ENCODE measurements at places on chromosomes 6 and 20. TPM values are rescaled to one million over a fixed set of nuclear protein-coding genes. Genes with fewer than 3 reads are reported as not detected.

DNA sequence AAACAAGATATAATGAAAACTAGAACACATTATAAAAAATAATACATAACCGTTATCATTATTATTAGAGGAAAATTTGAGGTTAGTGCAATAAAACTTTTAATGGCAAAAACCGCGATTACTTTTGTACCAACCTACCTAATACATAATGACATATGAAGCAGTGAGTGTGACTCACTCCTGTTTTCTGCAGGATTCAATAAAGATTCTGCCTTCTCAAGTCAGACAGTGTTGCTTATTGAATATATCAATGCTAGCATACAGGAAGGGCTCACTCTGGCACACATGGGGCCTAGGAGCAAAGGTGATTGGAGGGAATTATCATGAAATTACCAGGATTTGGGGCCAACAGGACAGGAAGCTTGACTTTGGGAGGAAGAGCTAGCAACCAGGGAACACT lies 230.8 kb upstream of the CEP162 start:
- no peak for ATAC-seq

GRCh38 chr6:143107440-143107839 lies 46.8 kb downstream of the AIG1 start:
- no peak for ATAC-seq

GRCh38 chr20:50689864-50690649 lies 1.3 kb downstream of the RIPOR3 start:
- peak; percentile 65 for ATAC-seq

- ATAC-seq: no peak
Measured at GRCh38 chr20:11296221-11296620, 621.5 kb upstream of the BTBD3 start.

Gene LHFPL5
- not detected for total RNA-seq

DNA sequence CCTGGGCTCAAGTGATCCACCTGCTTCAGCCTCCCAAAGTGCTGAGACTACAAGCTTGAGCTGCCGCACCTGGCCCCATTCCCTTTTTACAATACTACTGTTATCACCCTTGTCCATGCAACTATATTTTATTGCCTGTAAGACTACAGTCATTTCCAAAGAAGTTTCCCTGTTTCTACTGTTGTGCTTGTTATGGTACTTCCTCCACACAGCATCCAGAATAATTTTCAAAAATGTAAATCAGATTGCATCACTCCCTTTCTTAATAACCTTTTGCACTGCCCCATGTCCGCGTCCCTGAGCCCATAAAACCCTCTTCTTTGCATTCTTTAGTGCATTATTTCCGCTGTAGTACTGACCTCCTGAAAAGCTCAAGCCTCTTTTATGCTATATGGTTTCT lies 128.9 kb upstream of the AKIRIN2 start:
- ATAC-seq: no peak

GRCh38 chr6:167229586-167229985 lies 61.5 kb upstream of the UNC93A start:
- ATAC-seq: no peak

DNA sequence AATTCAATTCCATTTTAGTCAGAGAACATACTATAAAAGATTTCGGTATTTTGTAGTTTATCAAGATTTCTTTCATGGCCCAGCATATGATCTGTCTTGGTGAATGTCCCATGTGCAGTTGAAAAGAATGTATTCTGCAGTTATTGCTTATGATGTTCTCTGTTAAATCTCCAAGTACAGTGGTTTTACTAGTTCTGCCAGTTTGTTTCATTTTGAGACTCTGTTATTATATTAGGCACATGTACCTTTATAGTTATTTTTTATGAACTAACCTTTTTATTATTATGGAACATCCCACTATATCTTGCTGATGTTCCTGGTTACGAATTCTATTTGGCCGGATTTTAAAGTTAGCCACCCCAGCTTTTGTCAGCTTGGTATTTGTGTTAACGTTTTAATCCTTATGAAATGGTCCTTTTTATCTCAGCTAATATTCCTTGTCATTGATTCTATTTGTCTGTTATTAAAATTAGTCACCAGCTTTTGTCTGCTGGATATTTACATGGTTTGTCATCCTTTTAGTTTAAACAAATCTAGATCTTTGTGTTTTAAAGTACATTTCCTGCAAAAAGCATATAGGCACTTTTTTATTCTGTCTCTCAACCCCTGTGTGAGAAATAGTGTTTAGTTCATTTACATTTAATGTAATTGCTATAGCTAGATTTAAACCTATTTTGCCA lies 48.9 kb downstream of the VTA1 start:
- ATAC-seq: no peak

Gene CGA
- not detected for total RNA-seq

Gene CYP21A2
- total RNA-seq: 0.81 TPM

GRCh38 chr6:16851044-16851540 lies 89.8 kb upstream of the ATXN1 start:
- ATAC-seq: no peak

- no peak for ATAC-seq
Measured at GRCh38 chr20:46997187-46997586, 102.5 kb downstream of the EYA2 start.

DNA sequence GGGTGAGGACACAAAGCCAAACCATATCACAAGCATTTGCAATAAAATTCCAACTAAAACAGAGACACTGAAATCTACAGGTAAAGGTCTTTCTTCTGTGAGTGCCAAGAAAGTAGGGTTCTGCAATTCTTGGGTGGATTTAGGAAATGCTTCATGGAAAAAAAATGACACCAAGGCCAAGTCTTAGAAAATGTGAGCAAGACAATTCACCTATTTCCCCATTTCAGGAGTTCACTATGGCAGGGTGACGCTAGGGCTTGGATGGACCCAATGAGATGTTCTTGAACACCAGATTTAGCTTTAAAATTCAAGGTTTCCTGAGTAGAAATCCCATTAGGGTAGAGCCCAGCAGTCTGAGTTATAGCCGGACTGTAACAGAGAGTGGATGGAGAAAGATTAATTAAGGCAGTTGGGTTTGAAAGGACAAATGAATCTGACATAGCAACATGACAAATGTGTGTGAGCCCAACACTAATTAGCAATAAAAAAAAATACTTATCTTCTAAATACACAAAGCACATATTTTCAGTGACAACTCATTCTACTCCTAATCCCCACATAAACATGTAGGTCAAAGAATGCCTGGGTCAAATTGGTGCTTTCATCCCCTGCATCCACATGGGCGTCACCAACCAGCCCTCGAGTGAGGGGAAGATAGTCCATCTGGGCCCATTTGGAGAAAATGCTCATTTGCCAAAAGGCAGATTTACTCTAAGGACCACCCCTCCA lies 180.4 kb upstream of the JARID2 start:
- ATAC-seq: no peak

DNA sequence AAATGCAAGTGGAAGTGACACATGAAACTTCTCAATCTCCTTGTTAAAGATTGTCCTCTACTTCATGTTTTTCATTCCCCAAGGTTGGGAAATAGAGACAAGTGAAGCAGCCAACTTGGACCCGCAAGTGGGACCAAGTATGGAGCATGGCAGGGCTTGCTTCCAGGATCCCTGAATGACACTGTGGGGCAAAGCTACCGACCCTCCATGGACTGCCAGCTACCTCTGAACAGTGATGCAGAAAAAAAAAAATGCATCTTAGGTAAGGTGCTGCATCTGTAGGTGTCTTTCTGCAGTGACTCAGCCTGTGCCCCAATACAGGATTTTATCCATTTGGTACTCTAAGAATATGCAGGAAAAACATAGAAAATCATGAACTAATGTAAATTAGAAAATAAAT lies 119.1 kb upstream of the ENPP5 start:
- ATAC-seq: no peak

Gene NUDT3
- total RNA-seq: 66.3 TPM

DNA sequence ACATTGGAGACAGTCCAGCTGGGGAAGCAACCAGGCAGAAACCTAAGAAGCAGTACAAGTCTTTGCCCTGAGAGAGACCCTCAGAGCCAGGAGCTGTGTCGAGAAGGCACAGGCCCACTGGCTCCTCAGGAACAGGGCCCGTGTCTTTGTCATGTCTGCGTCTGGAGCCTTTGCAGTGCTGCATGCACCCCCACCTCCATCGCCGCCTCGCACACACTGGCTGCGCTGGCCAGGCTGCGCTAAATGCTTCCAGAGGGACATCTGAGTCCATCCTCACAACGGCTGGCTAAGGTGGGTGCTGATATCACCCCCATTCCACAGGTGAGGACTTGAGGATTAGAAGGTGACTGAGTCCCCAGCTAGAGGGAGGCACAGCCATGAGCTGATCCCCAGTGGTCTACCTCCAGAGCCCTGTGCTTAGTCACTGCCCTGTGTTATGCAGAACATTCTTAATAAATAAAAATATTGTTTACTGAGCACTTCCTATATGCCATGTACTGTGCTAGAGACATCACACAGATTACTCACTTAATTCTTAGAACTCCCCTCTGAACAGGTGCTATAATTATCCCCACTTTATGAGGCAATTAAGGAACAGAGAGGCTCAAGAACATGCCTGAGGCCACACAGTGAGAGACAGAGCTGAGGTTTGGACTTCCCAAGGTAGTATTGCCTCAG lies 27.6 kb downstream of the GABRR2 start:
- ATAC-seq: no peak

Gene GRIK2
- 1.2 TPM for total RNA-seq

Gene KCNQ2
- total RNA-seq: not detected

DNA sequence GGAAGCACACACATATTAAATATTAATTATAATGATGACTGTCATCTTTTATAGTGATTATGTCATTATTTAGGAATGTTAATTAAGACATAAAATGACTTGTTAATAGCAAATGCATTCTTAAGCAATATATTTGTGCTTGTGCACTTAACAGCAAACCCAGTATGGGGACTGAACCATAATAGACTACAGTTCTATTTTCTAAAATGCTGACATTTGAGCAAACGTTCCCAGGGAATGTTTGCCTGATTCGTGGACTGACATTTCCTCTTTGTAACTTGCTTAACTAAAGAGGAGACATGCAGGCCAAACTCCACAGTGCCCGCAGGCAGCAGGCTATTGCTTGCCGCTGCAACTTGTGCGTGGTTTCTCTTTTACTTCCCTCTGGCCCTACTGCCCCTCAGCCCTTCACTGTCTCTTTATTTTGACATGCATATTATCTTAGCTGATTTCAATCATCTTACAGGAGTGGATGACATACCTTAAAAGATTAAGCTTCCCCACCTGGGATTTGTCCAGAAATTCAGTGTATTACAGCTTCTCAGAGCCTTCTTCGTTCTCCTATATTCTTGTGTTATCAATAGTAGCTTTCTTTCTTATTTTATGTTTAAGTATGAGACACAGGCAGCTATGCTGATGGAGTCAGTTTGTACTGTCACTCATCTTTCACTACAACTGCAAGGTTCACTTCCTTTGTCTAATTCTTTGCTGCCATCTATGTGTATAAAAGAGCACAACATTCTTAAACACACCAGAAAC lies 141.5 kb downstream of the GMDS start:
- no peak for ATAC-seq

Gene PARD6B
- total RNA-seq: 3.0 TPM

Gene ZC2HC1B
- not detected for total RNA-seq

DNA sequence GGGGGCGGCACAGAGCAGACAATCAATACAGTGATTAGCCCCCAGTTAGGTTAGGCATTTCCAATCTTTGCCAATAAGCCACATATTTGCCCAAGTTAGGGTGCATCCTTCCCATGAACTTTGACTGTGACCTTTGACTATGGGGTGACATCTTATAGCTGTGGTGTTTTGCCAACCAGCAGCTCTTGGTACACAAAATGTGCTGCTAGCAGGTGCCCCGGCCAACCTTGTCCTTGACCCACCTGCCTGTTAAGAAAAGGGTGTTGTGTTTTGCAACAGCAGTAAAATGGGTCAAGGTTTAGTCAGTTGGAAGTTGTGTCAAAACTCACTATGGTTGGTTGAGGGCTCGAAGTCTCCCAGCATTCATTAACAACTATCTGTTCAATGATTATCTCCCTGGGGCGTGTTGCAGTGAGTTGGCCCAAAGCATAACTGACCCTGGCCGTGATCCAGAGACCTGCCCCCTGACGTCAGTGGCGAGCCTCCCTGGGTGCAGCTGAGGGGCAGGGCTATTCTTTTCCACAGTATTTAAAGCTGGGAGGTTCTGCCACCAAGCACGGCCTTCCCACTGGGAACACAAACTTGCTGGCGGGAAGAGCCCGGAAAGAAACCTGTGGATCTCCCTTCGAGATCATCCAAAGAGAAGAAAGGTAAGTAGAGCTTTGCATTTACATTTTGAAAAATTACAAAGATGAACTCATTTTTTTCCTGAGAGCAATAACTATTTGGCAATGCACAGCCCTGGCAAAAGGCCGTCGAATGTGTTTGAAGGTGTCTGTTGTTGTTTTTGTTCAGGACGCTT lies at the start of gene PCK1:
Gene PCK1, plus strand, starts transcription at position 557 of the 802 bp plus-strand sequence. CDS start 302 bp downstream, outside the sequence.
- ATAC-seq: no peak

GRCh38 chr6:120587381-120587780 lies 746.9 kb downstream of the TBC1D32 start:
- ATAC-seq: no peak

Gene NTSR1
- total RNA-seq: 0.85 TPM

Gene MOCS1
- total RNA-seq: 31.4 TPM

GRCh38 chr20:50034567-50035180 lies 51.9 kb downstream of the SNAI1 start:
- ATAC-seq: peak; percentile 37

Gene TSPO2
- total RNA-seq: not detected

GRCh38 chr6:161100072-161100471 lies 108.5 kb downstream of the MAP3K4 start:
- no peak for ATAC-seq

DNA sequence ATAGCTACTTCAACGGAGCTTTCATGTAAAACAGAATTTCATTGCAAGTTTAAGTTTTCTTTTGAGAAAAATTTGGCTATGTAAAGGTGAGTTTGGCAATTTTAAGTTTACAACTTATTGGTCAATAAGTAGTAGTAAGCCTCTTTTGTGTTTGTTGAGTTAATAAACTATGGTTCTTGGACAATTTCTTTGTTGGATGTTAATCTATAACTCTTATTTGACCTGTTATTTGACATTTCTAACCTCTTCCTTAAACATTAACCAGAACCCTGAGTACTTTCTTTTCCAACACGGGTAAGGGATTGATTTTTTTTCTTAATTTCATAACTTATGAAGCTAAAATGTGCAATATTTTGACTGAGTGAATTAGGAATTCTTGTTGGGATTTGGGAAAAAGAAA lies 354.4 kb downstream of the PRKN start:
- ATAC-seq: no peak

DNA sequence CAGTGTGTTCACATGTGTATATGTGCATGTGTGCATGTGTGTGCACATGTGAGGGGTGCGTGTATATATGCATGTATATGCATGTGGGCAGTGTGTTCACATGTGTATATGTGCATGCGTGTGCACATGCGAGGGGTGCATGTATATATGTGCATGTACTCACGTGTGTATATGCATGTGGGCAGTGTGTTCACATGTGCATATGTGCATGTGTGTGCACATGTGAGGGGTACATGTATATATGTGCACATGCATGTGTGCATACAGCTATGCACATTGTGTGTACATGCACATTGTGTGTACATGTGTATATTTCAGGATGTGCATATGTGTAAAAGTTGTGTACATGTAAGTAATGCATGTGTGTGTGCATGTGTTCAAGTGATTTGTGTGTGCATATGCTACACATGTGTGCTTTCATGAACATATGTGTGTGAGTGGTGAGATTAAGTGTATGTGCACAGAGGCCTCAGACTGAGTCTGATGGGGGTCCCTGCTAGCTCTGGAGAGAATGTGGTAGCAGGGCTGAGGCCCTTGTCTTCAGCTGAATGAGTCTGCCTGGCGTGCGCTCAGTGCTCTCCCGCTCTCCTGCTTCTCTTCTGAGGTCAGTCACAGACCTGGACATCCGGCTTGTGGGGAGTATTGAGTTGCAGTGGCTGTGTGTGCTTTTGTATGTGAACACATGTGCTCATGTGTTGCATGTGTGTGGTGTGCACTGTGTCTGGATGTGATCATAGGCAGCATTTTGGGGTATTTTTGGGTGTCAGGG lies 19.9 kb upstream of the MYT1 start:
- ATAC-seq: no peak
